Muscle of leg (tissue), 16 donors: ENCODE measurements at places on chromosomes 4 and X. TPM values are rescaled to one million over a fixed set of nuclear protein-coding genes. Genes with fewer than 3 reads are reported as not detected.

Gene TNIP3
- 0.04 TPM for total RNA-seq

GRCh38 chrX:2705046-2705832, 14.1 kb downstream of the CD99 start:
- H3K4me1 ChIP-seq = peaks cover 51% of the 10 kb centered on the region
- H3K4me3 ChIP-seq = no peak overlapping the region
- peak overlapping the region; percentile 42 for H3K27ac ChIP-seq
- peaks cover 3% of the 10 kb centered on the region for H3K27me3 ChIP-seq
- peaks cover 1% of the 10 kb centered on the region for H3K36me3 ChIP-seq
- peak; percentile 59 for DNase-seq

DNA sequence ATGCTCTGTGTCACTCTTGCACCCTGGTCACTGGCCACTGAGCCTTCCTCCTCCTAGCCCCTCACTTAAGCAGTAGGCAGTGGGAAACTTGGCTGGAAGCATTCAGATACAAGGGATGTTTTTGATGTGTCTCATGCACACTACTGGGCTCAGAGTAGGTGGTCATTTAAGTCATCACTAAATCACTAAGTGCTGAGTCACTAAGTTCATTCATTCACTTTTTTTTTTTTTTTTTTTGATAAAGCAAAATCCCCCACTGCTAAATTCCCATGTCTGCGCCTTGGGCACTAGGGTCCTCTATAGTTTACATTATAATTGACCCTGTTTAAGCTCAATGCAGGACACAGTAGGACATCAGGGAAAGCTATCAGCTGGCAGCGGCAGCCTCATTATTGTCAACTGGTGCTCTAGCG, 182.4 kb upstream of the MBNL3 start:
- no peaks in the 10 kb centered on the region for H3K36me3 ChIP-seq
- no peak overlapping the region for H3K27ac ChIP-seq
- no peak for DNase-seq
- H3K27me3 ChIP-seq = peaks cover 29% of the 10 kb centered on the region
- H3K4me1 ChIP-seq = no peaks in the 10 kb centered on the region

- H3K36me3 ChIP-seq = no peaks in the 10 kb centered on the region
- no peak overlapping the region for H3K4me3 ChIP-seq
- no peak overlapping the region for H3K27ac ChIP-seq
- peak; percentile 67 for DNase-seq
- H3K4me1 ChIP-seq = peaks cover 2% of the 10 kb centered on the region
Observed at GRCh38 chr4:30847167-30847566, 127.0 kb downstream of the PCDH7 start.

DNA sequence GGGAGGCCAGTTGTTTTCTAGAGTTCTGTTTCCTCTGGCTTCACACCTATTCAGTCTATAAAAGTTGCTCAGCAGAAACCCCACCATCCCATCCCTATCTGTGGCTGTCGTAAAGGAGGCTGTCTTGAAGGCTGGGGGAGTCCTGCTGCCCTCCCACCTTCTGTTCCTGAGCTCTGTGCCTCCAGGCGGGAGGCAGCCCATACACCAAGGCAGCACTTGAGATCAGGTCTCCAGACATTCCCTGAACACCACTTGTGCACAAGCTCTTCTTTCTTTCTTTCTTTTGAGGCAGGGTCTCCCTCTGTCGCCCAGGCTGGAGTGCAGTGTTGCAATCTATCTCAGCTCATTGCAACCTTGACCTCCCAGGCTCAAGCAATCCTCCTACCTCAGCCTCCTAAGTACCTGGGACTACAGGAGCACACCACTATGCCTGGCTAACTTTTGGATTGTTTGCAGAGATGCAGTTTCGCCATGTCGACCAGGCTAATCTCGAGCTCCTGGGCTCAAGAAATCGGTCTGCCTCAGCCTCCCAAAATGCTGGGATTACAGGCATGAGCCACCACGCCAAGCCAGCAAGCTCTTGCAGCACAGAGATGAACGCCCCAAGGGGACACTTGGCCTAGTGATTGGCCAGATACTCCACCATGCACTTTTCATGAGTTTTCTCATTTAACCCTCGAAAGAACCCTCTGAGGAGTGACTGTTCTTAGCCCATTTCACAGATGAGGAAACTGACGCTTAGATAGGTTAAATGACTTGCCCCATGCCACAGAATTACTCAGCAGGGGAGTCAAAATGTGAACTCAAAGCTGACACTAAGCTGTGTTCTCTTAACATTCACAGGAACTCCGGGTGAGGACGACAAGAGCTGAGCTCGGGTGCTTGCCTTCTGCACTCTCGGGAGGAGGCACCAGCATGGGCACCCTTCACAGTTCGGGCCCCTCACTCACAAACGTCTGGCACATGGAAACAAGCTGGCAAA, 55.8 kb upstream of the ENPP6 start:
- no peak overlapping the region for H3K27ac ChIP-seq
- H3K36me3 ChIP-seq = no peaks in the 10 kb centered on the region
- H3K4me1 ChIP-seq = peaks cover 15% of the 10 kb centered on the region
- H3K27me3 ChIP-seq = no peaks in the 10 kb centered on the region
- H3K4me3 ChIP-seq = no peak overlapping the region

DNA sequence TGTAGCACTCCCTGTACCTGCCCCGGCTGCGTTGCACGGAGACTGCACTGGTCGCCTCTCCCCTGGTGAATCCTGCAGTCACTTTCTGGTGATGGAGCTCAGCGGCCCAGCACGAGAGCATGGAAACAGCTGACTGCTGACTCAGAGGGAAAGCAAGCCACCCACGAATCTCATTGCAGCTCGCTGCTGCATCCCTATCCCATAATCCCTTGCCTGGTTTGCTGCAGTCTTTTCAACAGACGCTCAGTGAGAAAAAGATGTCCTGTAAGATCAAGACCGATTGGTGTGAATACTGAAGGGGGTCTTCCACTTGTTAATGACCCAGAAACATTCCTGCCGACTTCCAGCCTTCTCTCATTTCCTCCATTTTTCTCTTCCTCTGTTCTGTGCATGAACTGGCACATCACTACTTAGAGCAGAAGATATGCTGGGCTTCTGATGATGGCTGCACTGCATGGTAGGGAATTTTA, 52.9 kb downstream of the TRIM2 start:
- H3K4me3 ChIP-seq = no peak overlapping the region
- no peaks in the 10 kb centered on the region for H3K36me3 ChIP-seq
- H3K27ac ChIP-seq = no peak overlapping the region
